Right hindlimb (tissue), 1 donor: ENCODE measurements at places on chromosomes 16 and 17.

GRCh38 chr16:66639091-66639885, 34.8 kb downstream of the CMTM3 start:
- DNase-seq, result no peak

DNA sequence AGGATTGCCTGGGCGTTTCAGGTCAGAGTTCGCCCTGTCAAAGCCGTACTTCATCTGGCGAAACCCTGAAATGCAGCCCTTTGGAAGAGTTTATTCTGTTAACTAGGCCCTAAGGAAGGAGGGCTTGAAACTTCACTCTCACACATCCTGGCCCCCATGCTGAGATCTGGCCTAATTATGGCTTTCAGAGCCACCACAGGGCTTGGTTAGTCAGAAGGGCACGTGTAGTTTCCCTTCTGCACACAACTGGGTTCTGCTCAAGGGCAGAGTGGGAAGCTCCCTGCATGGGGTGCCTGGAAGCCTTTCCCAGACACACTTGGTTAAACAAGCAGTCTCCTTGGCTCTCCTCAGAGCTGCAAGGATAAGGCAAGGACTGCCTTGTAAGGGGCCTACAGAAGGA, 397.3 kb downstream of the SHISA9 start:
- DNase-seq, result no peak

DNA sequence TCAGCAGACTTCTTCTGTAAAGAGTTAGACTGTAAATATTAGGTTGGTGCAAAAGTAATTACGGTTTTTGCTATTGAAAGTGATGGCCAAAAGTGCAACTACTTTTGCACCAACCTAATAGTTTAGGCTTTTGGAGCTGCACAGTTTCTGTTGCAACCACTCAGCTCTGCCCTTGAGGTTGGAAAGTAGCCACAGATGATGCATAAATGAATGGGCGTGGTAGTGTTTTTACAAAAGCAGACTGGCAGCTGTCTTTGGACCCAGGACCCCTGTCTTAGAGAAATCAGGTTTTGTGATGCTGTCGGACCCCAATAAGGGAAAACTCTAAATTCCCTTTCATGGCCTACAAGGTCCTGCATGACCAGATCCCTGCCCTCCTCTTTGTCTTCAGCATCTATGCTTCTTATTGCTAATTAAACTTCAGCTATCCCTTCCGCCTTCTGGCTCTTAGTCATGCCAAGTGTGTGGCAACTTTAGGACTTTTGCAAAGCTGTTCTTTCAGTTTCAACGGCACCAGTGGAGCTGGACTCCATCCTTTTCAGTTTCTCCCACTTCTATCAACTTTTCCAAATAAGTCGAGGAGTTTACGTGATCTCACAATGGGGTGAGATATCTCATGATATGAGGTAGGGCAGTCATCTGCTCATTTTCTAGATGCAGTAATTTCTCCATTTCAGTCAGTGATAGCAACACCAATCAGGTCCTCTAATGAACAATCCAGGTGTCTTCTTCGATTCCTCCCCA, 232.3 kb downstream of the XYLT1 start:
- DNase-seq, result no peak

DNA sequence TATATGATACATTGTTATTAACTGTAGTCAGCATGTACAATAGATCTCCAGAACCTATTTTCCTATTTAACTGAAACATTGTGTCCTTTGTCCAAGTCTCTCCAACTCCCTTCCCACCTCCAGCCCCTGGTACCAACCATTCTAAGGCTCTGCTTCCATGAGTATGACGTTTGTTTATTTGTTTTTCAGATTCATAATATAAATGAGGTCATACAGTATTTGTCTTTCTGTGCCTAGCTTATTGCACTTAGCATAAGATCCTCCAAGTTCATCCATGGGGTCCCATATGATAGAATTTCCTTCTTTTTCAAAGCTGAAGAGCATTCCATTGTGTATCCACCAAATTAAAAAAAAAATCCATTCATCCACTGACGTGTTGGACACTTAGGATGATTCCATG, 39.4 kb downstream of the OTOA start:
- DNase-seq, result no peak
